ENCODE measurements at places on chromosomes 7 and 10.

DNA sequence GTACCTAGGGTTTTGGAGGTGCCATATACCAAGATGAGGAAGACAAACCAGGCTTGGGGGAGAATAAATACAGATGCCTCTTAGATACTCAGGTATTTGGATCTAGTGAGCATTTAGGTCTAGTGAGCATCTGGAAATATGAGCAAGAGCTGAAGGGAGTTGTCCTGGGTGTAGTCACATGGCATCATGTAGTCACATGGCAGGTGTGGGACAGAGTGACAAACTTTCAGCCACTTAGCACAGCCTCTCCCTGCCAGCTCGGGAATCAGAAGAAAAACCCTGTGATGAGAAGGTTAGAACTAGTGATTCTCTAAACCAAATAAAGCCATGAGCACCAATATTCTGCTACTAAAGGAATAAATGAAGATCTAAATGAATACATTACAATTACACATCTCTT, 24.3 kb downstream of the RGR start:
- no peak for DNase-seq

GRCh38 chr10:5655121-5655520, 11.3 kb downstream of the ASB13 start:
- DNase-seq = no peak

GRCh38 chr7:158809596-158809995, 19.7 kb downstream of the ESYT2 start:
- DNase-seq = no peak

GRCh38 chr10:126501828-126502227, 113.6 kb upstream of the ADAM12 start:
- DNase-seq = no peak

- DNase-seq = no peak
These were observed 32.8 kb downstream of the TMEM130 start for GRCh38 chr7:98836811-98837629.

GRCh38 chr7:122622682-122623081, 76.2 kb downstream of the RNF133 start:
- DNase-seq = no peak

DNA sequence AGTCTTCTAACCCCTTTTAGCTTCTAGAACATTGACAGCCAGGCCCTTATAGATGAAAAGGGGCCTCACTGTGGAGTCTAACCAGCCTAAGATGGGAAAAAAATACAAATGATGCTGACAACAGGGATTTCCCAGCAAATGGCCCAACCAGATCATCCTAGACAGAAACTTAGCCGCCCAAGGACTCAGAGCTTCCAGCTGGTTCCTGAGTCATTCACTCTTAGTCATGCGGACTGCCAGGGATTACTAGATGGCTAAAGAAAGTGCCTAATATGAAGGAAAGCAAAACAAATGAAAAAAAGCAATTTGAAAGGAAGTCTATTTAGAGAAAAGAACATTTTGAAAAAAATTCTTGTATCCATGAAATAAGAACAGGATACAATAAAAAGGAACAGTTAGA, 23.7 kb downstream of the TSPAN14 start:
- no peak for DNase-seq

DNA sequence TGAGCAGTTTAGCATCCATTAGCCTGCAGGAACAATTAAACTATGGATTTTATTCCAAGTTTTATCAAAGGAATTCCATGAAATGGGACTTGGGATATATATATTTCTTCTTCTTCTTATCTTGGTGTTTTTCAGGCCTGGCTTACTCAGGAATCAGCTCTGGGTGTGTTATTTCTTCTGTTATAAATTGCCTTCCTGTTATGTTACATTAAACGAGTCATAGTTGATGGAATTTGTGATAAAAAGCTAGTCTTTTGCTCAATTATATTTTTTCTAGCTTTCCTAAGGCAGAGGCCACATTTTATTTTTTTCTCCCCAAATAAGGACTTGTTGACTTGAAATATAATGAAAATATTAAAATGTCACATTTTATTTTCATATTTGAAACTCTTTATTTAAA, 141.3 kb downstream of the EPC1 start:
- DNase-seq = no peak

DNA sequence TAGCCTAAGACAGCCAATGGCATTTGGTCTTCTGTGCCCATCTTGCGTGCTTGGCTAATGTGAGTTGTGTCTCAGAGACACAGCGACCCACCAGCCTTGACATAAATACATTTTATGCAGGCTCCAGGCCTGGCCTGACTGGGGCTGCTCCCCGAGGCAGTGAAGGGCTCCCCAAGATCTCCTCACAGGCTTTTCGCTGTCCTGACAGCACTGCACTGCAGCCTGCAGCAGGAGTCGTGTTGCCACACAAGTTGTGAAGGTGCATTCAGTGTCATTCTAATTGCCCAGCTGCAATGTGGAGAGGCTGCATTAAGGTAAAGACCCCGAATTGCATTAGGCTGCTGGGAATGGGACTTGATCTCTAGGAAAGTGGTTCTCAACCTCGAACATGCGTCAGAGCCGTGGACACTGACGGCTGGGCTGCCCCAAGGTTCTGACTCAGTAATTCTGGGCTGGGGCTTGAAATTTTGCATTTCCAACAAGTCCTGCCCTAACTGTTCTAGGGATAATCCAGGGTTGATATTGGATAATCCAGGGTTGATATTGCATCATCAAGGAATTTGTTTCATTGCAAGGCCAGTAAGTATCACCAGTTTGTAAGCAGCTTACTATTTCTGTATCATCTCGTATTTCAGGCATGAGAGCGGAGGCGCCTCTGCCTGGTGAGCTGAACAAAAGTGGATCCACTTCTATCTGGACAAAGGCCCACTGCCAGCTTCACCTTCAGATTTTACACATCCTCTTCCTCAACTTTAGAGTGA, 108.7 kb upstream of the INSIG1 start:
- no peak for DNase-seq

- DNase-seq = no peak
These were observed 122.5 kb upstream of the PITRM1 start for GRCh38 chr10:3294919-3295581.

GRCh38 chr7:73648593-73649332, 18.9 kb upstream of the VPS37D start:
- DNase-seq = no peak

DNA sequence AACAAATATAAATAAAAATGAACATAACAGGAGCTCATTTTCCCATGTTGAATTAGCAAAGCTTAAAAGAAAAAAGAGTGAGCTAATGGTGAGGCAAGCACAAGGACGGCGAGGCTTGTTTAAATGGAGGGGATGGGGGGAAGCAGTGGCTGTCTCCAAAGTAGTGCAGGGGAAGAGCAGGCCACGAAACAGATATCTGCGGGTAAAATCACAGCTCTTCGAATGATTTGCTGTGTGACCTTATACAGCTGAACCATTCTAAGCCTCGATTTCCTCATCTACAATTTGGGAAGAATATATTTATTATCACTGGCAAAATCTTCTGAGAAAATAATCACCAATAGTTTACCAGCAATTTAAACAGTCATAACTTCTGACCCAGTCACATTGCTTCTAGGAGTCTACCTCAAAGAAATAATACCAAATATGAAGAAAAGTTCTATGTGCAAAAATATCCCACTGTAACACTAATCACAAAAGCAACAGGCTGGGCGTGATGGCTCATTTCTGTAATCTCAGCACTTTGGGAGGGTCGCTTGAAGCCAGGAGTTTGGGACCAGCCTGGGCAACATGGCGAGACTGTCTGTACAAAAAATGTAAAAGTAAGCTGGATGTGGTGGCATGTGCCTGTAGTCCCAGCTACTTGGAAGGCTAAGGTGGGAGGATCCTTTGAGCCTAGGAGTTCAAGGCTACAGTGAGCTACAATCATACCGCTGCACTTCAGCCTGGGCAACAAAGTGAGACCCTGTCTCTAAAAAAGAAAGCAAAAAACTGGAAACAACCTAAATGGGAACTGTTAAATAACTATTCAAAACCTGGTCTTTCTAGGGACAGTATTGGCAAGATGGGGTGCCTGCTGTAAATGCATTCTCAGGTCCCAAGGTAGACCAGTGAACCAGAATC, 63.1 kb upstream of the ASAH2 start:
- no peak for DNase-seq

DNA sequence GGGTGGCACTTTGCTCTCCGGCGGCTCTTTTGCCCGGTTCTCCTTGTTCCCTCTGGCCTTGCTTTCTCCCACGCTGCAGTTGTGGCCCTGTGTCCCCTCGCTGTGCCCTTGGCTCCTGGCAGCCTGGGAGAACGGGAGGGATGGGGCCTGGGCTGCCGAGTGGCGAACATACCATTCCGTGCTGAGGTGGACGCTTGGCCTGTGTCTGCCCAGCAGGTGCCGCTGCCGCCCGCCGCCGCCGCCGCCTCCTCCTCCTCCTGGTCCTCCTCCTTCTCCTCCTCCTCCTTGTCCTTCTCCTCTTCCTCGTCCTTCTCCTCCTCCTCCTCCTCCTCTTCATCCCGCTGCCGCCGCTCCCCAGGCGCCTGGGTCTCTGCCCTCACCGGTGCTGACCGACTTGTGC, 36.0 kb downstream of the AGAP3 start:
- DNase-seq = no peak

GRCh38 chr7:78435355-78435754, 636.8 kb downstream of the PHTF2 start:
- DNase-seq = no peak

DNA sequence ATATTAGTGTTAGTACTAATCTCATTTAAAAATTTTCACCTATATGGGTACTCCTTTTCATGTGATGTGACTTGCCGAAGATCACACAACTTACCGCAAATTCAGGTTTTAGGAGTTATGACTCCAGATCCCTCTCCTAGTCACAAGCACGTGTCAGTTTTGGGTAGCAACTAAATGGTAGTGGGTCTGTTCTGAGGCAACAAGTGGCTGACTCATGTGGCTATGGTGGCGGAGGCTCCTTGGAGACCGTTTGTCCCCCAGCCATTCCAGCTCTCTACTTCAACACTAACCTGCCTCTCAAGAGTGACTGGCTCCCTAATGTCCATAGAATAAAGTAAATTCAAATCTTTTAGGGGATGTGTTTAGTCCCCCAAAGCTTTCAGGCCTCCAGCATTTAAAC, 39.5 kb downstream of the MRC1 start:
- no peak for DNase-seq

DNA sequence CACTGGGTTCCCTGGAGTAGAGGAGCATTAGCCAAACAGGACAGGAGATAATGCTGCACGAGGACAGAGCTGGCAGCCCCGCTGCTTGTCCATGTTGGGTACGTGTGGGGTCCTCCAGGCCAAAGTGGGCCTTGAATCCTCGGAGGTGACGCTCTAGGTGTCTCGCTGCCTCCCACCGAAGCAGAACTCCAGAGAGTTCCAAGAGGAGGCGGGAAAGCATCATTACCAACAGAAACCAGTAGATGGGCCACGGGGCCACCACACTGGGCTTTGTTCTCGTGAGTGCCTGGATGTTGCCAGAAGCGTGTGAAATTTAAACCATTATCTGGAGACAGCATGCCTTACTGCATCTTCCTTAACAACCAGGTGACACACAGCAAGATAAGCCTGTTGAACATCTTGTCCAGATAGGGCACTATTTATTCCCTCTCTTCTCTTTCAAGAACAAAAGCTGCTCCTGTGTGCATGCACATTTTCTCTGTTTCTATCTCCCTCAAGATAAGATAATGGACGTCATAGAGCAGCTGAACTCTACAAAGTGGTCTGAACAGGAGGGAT, 56.8 kb downstream of the TNS3 start:
- no peak for DNase-seq

DNA sequence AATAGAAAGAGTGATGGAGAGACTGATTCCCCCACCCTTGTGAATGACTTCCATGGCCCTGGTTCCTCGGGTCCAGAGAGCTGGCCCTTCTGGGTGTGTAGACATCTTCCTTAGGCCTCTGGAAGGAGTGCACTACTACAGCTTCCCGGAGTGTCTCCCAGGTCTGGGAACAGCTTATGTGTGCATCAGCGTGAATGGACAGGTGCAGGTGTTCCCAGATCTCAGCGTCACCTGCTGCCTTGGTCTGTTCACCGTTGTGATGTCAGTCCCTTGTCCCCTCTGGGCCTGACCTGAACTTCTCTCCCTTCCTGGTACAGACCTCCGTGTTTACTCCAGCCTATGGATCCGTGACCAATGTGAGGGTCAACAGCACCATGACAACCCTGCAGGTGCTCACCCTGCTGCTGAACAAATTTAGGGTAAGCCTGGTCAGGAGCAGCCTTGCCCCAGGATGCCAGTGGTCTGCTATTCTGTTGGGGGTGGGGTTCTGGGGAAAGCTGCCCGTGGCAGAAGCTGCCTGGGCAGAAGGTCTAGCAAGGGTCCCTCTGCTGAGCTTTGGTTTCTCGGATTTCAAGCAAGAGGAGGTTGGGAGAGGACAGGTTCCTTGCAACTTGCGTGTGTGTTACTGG, 10.5 kb upstream of the DEPP1 start:
- no peak for DNase-seq

- no peak for DNase-seq
These were observed 43.0 kb downstream of the SUFU start for GRCh38 chr10:102546606-102547320.

DNA sequence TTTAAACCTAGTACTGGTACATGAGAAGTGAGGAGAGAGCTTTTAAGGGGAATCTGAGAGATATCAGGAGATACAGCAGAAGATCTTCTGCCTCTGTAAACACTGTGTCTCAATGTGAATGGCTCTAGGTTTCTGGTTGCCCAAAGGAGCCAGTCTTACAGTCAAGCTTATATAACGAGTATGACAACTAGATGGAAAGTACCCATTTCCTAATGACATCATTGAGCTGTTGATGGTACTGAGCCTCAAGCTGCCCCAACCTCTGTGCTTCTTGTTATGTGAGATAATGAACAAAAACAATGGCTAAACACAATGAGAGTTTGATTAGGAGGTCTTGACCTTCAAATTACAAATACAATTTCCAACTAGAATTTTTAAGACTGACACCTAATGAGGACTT, 451.5 kb downstream of the SORCS1 start:
- no peak for DNase-seq

DNA sequence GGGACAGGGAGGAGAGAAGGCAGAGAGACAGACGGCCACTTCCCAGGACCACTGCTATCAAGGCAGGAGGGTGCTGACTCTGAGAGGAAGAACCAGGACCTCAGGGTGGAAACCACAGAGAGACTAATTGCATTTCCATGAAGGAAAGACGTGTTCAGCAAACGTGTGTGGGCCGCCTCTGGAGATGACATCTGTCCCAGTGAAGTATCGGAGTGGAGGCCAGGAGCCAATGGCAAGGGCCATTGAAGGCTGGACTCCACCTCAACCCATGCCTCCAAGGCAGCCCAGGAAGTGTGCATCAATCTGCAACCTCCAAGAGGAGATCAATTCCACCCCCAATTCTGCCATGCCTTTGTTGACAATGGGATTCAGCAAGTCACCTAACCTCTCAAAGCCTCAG, 229.9 kb downstream of the USP6NL start:
- DNase-seq = no peak
